ENCODE measurements at places on chromosomes 3 and 15.

DNA sequence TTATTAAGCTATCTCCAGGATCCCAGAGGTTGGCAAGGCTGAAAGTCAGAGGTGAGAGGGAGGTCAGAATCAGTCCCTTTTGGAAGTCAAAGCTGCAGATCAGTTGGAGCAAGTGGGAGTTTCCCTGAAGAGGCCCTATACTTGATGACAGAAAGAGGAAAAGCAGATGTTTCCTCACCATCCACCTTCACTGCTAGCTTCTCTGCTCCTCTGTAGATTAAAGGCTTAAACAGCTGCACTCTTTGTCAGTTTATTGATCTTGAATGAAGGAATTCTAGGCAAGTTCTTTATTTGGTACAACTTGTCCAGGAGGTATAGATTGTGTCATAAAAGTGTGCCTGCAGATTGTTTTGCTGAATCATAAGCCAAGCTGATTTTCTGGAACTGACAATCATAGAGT, 408.2 kb upstream of the TGFBR2 start:
- no peak for DNase-seq

DNA sequence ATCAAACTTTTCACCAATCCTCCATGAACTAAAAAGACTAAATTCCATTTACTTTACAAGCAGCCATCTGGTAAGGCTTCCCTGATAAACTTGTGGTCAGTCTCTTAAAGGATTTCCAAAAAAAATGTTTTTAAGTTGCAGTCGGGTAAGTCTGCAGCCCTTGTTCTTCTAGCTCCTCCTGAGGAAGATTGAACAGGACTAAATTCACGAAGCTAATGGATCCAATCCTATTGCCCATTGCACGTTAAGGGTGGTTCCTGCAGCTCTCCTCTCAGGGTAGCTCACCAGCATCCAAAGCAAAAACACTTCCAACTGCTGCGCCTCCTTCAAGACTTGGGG, 2.8 kb downstream of the HES1 start:
- no peak for DNase-seq

- DNase-seq = no peak
Measured at GRCh38 chr3:176074096-176074495, 1123.2 kb downstream of the TBL1XR1 start.

DNA sequence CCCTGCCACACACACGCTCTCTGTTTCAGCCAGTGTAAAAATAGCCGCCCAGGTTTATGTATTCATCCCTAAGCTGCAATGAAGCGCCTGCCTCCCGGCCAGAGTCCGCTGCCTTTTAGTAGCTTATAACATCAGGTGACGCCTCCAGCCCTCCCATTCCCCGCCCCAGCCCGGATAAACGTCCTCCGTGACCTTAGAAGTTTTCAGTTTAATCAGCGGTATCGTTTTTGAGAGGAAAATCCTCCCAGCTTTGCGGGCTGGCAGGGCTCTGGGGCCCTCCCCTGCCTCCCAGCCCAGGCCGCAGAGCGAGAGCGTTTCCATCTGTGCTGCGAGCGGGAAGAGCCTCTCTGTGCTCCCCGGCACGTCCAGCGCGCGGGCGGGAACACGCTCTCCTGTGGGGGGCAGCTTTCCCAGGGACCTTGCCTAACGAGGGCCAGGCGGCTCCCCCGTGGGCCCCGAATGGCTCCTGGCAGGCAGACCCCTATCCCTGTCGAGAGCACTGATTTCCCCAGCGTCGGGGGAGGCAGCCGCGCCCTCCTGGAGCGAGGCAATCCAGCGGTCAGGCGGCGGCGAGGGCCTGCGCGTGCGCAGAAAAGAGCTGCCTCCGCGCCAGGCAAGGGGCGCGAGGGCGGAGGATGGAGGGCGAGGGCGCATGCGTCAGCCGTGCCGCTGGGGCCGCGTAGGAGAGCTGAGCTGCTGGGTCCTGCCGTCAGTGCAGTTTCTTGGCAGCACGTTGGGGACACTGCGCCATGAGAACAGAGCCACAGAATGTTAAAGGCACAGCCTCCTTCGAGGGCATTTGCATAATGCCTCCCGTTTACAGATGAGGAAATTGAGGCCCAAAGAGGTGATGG, 71.1 kb downstream of the CCNL1 start:
- peak; percentile 91 for DNase-seq

- no peak for DNase-seq
Measured at GRCh38 chr15:66663664-66664063, 38.4 kb upstream of the SMAD6 start.

DNA sequence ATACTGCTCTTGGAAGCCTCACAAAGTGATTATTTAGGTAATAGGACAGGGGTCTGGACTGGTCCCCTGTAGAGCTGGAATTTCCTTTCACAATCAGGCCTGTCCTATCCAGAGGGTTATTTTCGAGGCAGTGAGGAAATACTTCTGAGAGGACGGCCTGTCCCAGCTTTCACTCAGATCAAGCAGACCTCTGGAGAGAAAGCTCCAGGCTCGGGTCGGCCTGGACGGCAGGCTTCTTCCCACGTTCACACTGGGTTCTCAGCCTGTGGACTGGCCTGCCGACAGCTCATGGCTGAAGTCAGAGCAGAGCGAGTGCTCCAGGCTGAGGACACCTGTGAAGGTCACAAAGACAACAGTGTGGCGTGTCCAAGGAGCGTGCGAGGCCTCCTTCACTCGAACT, 405.3 kb downstream of the VPS13C start:
- no peak for DNase-seq

GRCh38 chr3:181279239-181279565, 289.7 kb upstream of the DNAJC19 start:
- no peak for DNase-seq

- DNase-seq = no peak
Measured at GRCh38 chr15:24054547-24055245, 367.6 kb upstream of the NDN start.

DNA sequence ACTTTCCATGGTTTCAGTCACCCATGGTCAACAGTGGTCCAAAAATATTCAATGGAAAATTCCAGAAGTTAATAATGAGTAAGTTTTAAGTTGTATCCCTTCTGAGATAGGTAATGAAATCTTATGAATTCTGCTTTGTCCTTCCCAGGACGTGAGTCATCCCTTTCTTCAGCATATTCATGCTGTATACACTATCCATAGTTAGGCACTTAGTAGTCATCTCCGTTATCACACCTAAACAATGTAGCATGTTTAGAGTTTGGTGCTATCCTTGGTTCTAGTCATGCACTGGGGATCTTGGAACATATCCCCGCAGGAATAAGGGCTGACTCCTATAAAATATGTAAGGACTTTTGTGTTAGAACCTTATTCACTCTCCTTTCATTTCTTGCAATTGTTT, 153.2 kb downstream of the UNC13C start:
- DNase-seq = no peak

DNA sequence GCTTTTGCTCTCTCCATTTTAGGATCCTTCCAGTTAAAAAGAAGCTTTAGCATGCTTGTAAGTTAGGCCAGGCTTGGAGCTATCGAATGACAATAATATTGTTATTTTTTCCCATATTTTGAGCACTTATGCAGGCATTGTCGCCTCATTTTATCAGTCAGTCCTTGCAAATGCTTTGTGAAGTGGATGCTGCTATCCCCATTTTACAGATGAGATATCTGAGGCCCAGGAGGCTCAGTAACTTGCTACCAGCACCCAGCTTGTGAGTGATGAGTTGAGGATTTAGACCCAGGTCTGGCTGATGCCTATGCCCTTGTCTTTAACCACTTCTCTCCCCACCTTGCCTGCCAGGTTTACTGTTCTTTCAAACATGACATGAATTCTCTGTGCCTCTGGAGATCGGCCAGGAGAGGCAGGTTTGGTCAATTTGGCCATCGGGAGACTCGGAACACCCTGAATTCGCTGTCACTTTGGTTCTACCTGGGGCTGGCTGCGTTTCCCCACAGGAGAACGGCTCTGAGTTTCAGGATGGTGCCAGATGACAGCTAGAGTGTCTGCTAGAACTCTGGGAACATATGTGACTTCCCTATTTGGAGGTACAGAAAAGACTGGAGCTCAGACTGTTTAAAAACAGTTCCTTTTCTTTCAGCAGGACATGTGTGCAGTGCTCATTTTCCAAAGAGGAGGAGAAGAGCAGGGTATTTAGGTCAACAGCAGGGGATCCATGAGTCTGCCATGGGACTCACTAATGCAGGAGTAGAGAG, 25.5 kb upstream of the ZNF710 start:
- no peak for DNase-seq

DNA sequence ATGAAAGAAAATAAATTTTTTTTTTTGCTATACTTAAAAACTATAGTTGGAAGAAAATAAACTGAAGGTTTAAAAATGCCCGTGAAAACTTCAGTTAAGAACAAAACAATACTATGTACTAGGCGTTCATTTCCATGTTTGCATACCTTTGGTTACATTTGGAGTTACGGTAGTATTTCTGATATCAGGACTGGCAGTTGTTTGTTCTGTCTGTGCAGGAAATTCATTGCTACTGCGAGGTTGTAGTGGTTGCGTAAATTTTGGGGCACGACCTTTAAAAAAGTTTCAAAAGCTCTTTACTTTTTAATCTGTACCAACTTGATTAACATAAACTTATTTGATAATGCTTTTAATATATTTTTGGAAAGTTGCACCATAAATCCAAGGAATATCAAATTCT, 47.9 kb downstream of the ST3GAL6 start:
- no peak for DNase-seq

DNA sequence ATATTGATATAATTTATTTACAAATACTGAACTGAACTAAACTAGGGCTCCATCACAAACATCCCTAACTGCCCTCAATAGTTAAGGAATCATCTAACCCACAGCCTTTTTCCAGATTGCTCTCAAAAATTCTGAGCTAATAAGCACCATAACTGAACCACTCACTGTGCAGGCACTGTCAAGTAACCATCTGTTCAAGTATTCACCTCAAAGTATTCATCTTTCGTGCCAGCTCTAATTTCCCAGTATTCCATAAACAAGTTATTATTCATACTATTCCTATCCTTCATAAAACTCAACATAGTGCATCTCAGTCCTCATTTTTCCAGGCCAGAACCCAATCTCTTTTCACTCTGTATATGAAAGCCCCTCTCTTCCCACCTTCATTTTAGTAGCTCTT, 41.1 kb downstream of the THBS1 start:
- no peak for DNase-seq

DNA sequence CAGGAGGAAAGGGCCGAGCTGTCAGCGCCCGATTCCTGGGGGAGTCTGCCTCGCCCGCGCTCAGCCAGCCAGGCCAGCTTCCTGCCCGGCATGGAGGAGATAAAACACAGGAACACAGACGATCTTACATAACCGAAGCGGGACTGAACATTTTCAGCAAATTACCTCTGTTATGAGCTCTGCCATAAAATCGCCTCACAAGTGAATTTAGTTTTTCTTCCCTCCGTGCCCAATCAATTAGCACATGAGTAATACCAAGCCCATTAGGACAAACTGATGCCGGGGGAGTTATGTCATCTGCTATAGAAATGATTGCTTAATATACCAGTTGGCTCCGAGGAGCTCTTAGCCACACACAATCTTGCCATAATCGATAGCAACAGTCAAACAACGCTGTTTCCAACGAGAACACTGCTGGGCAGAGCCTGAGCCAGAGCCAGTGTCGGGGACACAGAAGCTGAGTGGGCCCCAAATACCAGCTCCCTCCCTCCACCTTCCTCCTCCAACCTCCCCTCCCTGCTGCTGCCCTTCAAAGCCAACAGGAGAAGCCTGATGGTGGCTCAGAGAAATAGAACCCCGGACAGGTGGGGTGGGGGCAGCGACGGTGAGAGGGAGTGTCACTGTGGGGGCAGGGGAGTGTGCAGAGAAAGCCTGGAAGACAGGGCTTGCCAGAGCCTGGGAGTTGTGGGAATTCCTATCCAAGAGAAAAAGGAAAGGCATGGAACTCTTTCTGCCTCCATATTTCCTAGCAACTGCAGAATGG, 279.4 kb upstream of the TLE3 start:
- peak; percentile 56 for DNase-seq

DNA sequence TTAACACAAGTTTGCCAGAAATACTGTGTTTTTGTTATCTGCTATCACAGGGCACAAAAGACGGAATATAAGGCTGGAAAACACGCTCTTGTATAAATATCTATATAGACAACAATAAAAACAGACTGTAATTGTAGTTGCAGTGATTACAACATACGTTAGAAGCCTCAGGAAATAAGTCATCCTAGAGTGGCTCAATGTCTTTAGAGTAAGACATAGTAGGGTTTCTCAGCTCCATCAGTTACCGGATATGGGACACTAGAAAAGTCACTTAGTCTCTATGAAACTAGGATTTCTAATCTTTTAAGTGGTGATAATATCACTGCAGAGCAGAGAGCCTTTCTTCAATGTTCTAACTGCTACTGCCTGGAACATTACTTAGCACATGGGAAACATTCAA, 208.8 kb downstream of the STAG1 start:
- peak; percentile 15 for DNase-seq

DNA sequence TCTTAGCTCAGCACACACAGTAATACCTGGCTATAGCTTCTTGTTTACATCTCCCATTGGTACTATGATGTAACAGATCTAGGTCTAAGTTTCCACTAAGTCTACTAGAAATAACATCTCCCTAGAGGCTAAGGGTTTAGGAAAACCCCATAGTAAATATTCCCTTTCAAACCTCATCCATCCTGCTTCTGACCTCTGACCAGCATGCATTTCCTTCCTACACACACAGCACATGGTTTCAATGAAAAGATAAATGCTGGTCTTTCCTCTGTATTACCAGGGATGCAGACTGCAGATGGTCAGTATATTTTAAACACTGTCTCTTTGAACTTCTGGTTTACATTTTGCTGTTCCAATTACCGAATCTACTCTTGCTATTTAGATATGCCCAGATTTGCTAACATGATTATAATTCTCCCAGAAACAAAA, 96.6 kb downstream of the EFL1 start:
- peak; percentile 22 for DNase-seq

GRCh38 chr3:121436074-121436473, 109.7 kb downstream of the POLQ start:
- DNase-seq = no peak

DNA sequence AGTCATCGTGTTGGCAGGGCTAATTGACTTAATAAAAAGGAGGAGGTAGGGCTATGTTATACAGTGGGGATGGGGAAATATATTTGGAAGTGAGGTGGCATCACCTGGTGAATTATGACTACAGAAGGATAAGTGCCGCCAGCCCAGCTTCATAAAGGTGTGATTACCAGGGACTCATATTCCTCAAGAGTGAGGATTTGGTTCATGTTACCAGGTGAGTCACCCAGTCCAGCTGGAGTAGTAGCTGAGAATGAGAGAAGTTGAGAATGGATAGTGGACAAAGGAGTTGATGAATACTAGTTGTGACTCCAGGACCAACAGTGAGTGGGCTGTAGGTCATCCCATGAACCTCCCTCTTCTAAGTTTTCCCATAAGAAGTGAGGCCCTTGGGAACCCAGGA, 143.0 kb upstream of the GALNT15 start:
- DNase-seq = no peak
